RCC 7860 (cell line): ENCODE measurements at places on chromosomes 7 and 10.

GRCh38 chr10:89419548-89419947 lies 5.2 kb downstream of the IFIT5 start:
- DNase-seq, result no peak

- no peak for DNase-seq
Measured at GRCh38 chr7:42350801-42351200, 113.8 kb upstream of the GLI3 start.

- peak; percentile 43 for DNase-seq
Measured at GRCh38 chr7:4479367-4480039, 202.6 kb upstream of the FOXK1 start.

GRCh38 chr7:70392256-70392876 lies 739.6 kb upstream of the GALNT17 start:
- DNase-seq, result no peak

DNA sequence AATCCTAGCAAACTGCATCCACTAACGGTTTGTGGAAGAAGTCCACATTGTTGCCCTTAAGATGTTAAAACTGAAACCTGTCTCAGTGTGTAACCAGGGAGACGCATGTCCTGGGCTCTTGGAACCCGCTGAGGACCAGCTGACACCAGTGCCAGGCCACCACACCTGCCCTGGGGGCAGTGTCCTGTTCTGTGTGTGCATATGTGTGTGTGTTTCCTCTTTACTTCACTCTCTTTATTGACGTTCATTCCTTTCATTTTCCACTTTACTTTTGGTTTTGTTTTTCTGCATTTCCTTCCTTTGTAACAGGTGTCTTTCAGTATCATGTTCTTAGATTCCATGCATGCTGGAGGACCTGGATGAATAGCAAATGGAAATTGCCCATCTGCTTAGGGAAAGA lies 83.8 kb downstream of the TEX36 start:
- no peak for DNase-seq

DNA sequence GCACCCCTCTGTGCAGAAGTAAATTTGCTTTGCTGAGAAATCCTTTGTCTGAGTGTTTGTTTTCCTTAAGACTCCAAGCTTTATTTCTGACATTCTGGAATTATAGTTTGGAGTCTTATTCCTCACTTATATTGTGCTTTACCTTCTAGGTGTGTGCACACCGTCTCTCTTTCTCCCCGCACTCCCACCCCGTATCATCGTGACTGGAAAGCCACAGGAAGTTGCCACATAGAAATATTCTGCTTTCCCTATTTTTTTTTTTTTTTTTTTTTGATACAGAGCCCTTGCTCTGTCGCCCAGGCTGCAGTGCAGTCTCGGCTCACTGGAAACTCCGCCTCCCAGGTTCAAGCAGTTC lies 109.5 kb downstream of the PHF14 start:
- DNase-seq, result no peak

DNA sequence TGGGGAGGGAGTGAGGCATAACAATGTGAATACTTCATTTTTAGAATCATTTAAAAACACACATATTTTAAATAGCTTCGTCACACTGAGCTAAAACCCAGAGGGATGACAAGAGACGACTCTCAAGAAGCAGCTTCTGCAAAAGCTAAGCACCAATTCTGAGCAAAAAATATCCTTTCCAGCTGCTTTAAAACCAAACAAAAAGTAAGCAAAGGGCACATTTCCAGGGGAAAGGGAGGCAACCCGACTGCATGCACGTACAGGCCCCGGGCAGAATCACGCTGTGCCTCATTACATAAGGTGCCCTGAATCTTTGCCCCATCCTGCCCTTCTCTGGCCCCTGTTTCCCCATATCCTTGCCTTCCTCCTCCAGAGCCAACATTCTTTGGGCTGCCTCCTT lies 78.4 kb downstream of the DGKI start:
- DNase-seq, result no peak
